Activated T-cell treated with anti-CD3 and anti-CD28 coated beads, Interleukin-2, amount 50 U/mL, for 72 hours (primary cell): ENCODE measurements at places on chromosomes 3 and 15.
A peak's percentile ranks its signal among the peaks of the same experiment; 100 is the strongest.

GRCh38 chr3:69197922-69198530 lies 75.6 kb upstream of the LMOD3 start:
- DNase-seq: peak; percentile 44

- no peak for DNase-seq
Observed at GRCh38 chr3:101182734-101183133, 137.6 kb downstream of the IMPG2 start.

DNA sequence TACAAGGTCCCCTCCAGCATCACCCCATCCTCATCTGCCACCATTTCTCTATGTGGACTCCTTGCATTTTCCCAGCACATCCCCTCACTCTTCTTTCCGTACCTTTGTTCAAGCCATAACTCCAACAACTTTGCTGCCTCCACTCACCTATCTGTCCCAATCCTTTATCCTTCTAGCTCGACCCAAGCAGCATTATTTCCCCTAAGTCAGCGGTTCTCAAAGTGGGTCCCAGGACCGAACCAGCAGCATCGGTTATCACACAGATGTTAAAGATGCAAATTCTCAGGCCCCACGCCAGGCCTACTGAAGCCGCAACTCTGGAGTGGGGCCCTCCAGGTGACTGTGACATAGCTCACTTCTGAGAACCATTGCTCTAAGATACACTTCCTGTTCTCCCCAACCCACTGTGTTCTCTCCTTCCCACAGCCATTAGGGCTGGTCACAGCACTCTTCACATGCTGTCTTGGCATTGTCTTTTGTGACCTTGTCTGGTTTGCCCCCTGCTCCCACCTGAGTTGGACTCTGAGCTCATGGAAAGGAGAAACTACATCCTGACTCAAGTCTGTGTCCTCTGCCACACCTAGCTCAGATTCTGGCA lies 56.2 kb downstream of the AAGAB start:
- DNase-seq: no peak

- DNase-seq: no peak
Observed at GRCh38 chr3:73765878-73766545, 141.3 kb upstream of the PDZRN3 start.

- no peak for DNase-seq
Observed at GRCh38 chr3:177754508-177754921, 557.2 kb upstream of the TBL1XR1 start.

- DNase-seq: no peak
Observed at GRCh38 chr3:10580426-10580825, 75.0 kb upstream of the ATP2B2 start.

- no peak for DNase-seq
Observed at GRCh38 chr15:94317211-94317610, 85.8 kb downstream of the MCTP2 start.

DNA sequence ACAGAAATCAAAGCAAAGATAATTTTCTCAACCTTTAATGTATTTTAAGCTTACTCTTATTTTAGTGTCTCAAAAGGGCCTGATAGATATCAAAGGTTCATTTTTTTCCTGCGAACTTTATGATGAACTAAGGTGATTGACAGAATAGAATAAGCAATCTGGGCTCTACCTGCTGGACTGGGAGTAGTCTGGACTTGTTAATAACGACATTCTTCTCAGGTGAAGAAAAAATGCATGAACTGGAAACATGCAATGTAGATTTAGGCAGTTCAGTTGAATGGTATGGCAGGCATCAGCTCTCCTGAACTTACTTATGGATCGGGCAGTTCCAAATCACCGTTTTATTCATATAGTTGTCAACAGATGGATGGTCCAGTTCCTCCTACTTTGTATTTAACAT lies 189.7 kb upstream of the ZBTB20 start:
- DNase-seq: no peak

DNA sequence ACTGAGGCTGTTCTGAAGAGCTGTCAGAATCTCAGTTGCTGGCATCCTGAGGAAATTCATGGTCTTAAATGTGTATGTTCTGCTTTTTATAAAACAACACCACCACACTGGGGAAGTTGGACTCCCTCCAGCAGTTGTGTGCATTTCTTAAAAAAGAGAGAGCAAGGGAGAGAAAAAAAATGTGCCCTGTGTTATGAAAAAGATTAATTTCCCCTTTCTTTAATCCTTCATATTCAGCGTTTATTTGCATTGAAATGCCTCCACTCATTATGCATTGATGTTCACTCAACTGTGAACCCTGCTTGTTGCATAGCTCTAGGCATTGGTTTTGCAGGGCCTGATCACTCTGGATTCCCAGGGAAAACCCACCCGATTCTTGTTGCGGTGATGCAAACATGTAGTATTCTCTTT lies 4.4 kb upstream of the ZNF609 start:
- DNase-seq: no peak

- DNase-seq: no peak
Observed at GRCh38 chr3:135495891-135496290, 469.6 kb upstream of the PPP2R3A start.

DNA sequence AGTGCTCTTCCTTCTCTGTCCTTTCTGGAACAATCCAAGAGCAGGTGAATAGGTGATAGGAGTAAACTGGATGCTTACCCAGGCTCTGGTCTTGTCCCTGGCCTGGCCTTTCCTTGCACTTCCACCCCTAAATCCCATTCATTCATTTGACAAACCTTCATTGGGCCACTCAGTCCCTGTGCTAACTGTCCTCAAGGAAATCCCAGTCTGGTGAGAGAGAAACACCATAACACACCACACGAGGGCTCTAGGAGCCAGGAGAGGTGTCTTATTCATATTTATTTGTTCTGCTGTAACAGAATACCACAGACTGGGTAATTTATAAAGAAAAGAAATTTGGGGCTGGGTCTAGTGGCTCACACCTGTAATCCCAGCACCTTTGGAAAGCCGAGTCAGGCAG lies 22.8 kb downstream of the EFCC1 start:
- no peak for DNase-seq

GRCh38 chr3:149620291-149621020 lies 37.4 kb downstream of the WWTR1 start:
- DNase-seq: peak; percentile 12

- DNase-seq: peak; percentile 51
Observed at GRCh38 chr3:122299872-122300460, 25.1 kb upstream of the CSTA start.

DNA sequence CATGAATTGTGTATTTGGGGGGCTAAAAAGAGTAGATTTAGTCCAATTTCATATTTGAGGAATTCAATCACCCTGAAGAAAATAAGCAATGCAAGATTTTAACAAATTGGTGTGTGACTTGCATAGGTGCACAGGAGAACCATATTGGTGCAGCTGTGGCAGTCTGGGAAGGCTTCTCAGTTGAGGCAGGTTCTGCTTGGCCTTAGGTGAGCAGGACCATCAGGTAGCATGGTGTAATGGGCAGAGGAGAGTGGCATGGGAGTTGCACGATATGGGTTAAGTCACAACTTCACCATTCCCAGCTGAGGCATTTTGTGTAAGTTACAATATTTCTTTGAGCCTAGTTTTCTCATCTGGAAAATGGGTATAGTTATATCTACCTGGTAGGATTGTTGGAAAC lies 10.5 kb downstream of the EBLN2 start:
- DNase-seq: no peak

GRCh38 chr3:12911881-12912415 lies 70.6 kb upstream of the RPL32 start:
- no peak for DNase-seq
